ENCODE measurements at places on chromosomes 16 and 17.

GRCh38 chr17:66524877-66525276, 222.5 kb downstream of the PRKCA start:
- no peak for DNase-seq

DNA sequence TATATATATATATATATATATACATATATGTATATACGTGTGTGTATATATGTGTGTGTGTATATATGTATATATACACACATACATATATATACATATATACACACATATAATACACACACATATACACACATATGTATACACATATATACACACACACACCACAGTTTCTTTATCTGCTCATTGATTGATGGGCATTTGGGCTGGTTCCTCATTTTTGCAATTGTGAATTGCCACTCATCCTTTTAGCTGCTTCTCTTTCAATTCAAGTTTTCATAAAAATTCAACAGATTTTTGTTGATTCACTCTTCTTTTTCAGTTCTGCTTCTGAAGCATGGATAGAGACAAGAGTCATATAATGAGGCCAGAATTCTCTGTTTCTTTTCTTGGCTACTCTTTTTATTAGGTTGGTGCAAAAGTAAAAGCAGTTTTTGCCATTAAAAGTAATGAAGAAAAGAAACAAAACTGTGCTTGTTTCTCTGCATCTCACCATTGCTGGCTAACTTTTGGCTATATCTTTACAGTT, 44.5 kb downstream of the SLFN5 start:
- no peak for DNase-seq

GRCh38 chr17:20158580-20158979, 149.4 kb downstream of the SPECC1 start:
- no peak for DNase-seq

DNA sequence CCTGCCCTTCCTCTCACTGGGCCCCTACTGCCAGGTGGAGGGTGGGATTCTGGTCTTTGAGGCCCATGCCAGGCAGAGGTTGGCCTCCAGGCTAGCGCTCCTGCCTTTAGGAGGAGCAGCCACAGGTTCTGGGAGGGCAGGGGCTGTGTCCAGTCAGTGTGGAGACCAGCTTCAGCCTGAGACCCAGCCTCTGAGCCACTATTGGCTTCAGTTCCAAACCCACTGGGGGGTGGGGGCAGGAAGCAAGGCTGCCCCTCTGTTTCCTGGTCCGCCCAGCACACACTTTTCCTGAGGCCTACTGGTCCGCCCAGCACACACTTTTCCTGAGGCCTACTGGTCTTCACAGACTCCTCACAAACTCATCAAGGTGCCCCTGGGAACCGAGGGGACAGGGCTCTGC, 16.4 kb downstream of the SLC5A10 start:
- DNase-seq: no peak

GRCh38 chr16:2919511-2920255, 8.0 kb downstream of the FLYWCH1 start:
- DNase-seq: no peak

DNA sequence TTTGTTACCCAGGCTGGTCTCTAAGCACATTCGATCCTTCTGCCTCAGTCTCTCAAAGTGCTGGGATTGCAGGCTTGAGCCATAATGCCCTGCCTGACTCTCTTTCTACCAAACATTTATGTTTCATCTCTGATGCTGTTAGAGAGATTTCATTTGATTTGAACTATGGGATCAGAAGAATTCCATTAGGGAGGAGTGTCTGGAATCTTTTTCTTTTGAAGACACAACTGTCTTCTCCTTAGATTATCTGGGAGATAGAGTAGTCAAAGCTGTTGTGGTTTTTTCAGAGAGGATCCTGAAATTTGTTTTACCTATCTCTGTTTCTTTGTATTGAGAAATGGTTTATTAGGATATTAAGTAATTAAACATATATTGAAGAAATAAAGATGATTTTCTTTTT, 29.4 kb downstream of the WIPF2 start:
- no peak for DNase-seq

DNA sequence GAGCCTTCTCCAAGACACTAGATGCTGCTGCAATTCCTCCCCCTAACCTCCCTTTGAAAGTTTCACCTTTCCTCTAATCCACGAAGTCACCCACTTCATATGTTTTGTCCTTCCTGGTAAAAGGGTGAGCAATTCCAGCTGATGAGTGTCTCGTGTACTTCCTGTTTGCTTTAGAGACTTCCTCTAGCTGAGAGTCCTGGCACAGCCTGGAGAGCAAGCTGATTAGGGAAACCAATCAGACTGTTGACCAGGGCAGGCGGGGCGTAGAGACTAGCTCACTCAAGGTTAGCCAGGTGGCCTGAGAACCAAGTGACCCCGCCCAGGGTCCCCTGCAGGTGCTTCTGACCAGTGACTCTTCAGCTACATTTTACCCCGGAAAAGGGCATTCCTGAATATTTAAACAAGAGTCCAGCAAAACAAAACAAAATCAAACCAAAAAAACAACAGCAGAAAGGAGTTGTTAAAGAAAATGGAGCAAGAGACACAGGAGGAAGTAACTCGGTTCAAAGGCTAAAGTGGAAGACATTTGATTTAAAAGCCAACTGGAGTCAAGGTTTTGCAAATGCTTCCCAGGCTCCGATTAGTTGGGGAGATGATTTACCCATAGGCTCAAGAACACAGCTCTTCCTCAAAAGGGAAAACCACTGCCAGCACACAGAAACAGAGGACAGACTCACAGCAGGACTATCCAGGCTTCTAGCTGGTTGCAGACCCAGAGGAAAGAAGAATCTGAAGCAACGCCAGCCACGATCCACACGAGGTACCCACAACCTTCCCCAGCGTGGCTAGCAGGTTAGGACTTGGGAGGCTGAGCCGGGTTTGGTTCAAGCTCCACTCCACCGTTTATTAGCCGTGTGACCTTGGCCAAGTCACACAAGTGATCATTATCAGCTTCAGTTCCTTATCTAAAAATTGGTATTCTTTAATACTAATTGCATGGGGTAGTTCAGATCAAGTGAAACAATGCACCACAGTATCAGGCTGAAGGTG, 13.4 kb downstream of the HSPB9 start:
- DNase-seq: no peak

- DNase-seq: no peak
These were observed 315.5 kb upstream of the RBFOX1 start for GRCh38 chr16:7017006-7017662.

- no peak for DNase-seq
These were observed 7.0 kb upstream of the METTL22 start for GRCh38 chr16:8614435-8615029.

- no peak for DNase-seq
These were observed 37.1 kb downstream of the AP1G1 start for GRCh38 chr16:71771571-71771970.

DNA sequence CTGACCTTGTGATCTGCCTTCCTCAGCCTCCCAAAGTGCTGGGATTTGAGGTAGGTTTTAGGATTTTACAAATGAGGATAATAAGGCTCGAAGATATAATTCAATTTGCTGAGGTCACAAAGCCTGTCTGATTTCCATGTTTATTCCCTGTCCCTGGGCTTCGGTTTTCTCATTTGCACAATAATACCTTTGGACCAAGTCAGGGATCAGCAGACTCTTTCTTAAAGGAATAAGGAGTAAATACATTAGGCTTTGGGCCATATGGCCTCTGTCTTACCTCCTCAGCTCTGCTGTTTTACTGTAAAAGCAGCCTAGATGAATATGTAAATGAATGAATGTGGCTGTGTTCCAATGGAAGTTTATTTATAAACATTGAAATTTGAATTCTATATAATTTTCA, 442.8 kb downstream of the HS3ST4 start:
- no peak for DNase-seq

DNA sequence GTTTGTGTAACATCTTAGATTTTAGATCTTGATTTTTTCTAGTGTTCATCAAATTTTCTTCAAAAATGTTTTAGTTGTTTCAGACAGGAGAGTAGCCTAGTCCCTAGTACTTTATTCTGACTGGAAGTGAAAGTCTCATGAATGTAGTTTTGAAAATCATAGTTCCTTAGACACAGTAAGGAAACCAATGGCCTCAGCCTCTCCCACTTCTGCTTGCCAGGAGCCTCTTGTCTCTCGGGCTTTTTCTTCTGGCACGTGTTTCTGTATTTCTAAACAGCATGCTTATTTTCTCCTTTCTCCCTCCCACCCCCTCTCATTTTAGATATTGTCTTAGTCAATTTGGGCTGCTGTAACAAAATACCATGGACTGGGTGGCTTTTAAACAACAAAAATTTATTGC, 9.8 kb downstream of the SLFN5 start:
- DNase-seq: no peak

GRCh38 chr16:85897382-85897781, 1.6 kb upstream of the IRF8 start:
- DNase-seq: no peak

- no peak for DNase-seq
These were observed 55.5 kb upstream of the GPRC5B start for GRCh38 chr16:19940195-19940594.

- peak; percentile 93 for DNase-seq
These were observed 94.9 kb downstream of the ANKRD11 start for GRCh38 chr16:89395150-89396142.

- DNase-seq: no peak
These were observed 166.0 kb downstream of the PHKB start for GRCh38 chr16:47627085-47627639.

DNA sequence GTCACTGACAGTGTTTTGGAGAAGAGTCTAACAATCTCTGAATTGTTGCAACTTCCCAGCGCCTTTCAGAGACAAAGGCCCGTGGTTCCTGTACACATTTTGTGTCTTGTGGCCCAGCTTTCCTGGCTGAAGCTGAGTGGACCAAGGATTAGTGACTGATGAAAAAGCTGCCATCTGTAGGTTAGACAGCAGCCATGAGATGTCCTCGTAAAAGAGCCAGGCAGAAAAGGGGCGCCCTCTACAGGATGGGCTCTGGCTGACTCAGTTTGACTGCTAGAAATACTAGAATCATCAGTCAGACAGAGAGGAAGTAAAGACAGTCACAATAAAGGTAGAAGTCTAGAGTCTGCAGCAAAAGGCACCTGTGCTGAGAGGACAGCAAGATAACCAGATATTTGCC, 26.5 kb upstream of the NF1 start:
- no peak for DNase-seq

DNA sequence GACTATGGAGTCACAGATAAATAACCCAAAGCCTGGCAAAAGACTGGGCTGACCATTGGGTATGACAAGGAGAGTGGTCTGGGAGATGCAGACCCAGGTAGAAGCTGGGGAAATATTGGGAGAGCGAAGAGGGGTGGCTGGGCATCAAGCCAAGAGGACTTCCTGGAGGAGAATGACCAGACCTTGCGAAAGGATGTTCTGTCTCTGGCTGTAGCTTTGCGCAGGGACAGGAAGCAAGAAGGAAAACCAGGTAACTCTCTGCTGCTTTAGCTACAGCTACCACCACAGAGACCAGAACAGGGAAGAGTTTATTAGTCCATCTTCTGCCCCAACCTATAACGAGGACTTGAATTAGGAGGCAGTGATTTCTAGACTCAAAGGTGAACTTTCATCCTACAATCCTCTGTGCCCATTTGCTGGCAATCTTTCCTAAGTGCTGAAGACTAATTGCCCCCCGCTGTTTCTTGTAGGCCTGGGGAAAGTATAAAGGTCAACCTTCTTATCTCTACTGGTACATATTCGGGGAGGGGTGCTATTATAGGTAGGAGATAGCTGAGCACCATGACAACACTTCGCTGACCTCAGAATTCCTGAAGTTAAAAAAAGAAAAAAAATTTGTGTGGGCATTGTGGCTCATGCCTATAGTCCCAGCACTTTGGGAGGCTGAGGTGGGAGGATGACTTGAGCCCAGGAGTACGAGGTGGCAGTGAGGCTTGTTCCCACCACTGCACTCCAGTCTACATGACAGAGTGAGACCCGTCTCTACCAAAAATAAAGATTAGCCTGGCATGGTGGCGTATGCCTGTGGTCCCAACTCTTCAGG, 19.1 kb upstream of the KIFC3 start:
- no peak for DNase-seq

DNA sequence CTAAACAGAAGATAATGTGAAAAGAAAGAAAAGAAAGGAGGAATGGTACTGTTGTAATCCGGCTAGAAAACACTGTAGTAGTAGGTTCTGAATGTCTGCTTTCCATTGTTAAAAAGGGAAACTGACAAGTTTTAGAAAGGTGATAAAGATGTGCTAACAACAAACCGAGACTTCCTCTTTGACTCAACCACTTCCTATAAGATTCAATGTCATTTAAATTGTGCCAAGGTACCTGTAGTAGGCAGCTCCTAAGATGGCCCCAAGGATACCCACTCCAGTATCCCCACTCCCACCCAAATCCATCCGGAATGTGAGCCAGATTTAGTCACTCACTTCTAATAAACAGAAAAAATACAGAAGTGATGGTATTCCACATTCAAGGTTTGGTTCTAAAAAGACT, 31.2 kb downstream of the XYLT1 start:
- DNase-seq: no peak

GRCh38 chr16:1942047-1942809, 771 bp downstream of the MSRB1 start:
- no peak for DNase-seq

Measured in non-pigmented ciliary epithelial cell (primary cell).